GM12865 (cell line): ENCODE measurements at places on chromosomes 5 and 9.

DNA sequence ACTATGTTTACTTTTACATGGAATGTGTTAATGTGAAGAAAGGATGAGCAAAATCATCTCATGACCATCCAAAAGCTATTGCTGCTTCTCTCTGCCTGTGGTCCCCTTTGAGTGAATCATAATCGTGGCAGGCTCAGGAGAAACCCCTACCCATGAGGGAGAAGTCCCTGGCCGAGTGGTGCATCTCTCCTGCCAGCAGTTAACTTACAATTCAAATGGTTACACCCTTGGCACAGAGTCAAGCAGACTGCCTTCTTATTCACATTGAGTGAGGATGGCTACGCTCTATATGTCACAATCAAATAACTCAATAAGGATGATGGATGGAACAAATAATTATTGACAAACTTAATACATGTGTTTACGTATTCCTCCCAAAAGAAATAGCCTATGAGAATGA, 179.1 kb downstream of the FGF1 start:
- DNase-seq, result no peak

- DNase-seq, result peak; percentile 13
Observed at GRCh38 chr5:77518304-77518703, 26.2 kb upstream of the WDR41 start.

- peak; percentile 26 for DNase-seq
Observed at GRCh38 chr5:112479418-112479817, 60.3 kb upstream of the EPB41L4A start.

- DNase-seq, result no peak
Observed at GRCh38 chr9:27278374-27278773, 18.6 kb downstream of the EQTN start.

GRCh38 chr9:38229104-38229500, 160.1 kb upstream of the SHB start:
- DNase-seq, result no peak
